Substantia nigra (tissue), 51 donors: ENCODE measurements at places on chromosomes 2 and 18.

DNA sequence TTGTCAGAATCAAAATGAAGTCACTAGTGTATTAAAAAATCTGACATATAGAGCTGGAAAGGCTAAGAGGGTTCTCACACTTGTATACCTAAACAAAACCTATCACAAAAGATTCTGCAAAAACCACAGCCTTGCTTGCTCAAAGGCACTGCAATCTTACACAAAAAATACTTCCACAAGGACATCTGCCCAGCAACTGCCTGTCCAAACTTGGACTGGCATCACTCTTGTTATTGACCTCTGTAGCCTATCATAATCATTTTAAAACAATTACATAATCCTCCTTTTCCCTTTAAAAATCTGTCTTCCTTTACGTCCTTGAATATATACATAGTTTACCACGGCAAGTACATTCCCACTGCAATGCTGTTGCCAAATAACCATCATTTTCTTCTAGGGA, 19.9 kb downstream of the CHMP3 start:
- no peak for DNase-seq

DNA sequence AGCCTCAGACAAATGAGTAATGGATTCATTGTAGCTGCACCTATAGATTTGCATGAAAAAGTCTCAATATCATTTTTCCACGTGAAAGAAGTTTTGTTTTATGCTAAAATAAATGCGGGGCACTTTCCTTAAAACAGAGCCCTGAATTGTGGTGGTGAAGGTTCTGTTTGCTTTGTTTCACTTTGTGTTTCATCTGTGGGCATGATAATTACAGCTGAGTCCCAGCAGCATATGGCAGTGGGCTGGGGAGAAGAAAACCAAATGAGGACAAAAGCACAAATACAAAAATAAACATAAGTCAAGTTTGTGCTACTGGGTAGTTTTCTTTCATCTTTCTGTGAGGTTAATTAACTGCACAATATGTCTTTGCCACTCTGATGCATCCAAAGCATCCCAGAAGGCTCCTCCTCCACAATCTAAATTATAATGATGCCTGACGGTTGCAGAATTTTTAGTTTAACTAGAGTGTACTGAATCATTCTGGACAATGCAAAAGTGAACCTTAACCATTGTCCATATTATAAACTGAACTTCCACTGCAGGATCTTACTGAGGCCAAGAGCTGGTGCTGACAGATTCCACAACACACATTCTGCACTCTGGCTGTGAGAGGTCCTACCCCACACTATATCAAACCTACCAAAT, 97.6 kb downstream of the DSC3 start:
- no peak for DNase-seq

- no peak for DNase-seq
These were observed 133.8 kb downstream of the MEIS1 start for GRCh38 chr2:66568650-66569300.

GRCh38 chr2:173500953-173501352, 146.3 kb downstream of the CDCA7 start:
- DNase-seq, result no peak

- no peak for DNase-seq
These were observed 189.0 kb upstream of the COPS8 start for GRCh38 chr2:236896688-236897087.
